Panc1 (cell line): ENCODE measurements at places on chromosomes 3 and 15. TPM values are rescaled to one million over a fixed set of nuclear protein-coding genes. Genes with fewer than 3 reads are reported as not detected.

The NR2E3 gene
- 0.98 TPM for total RNA-seq

The APBA2 gene
- 0.31 TPM for total RNA-seq

The ZDHHC23 gene
- 23.6 TPM for total RNA-seq

The CEMIP gene
- 0.46 TPM for total RNA-seq

The P2RY1 gene
- total RNA-seq: 0.08 TPM

The TOMM70 gene
- total RNA-seq: 55.7 TPM

The POTEB3 gene
- total RNA-seq: not detected

The GCNT3 gene
- total RNA-seq: not detected

The CD86 gene
- not detected for total RNA-seq

The PLA2G4D gene
- not detected for total RNA-seq

The EOMES gene
- 2.5 TPM for total RNA-seq
